ENCODE measurements at places on chromosomes 4 and X.
A peak's percentile ranks its signal among the peaks of the same experiment; 100 is the strongest.

DNA sequence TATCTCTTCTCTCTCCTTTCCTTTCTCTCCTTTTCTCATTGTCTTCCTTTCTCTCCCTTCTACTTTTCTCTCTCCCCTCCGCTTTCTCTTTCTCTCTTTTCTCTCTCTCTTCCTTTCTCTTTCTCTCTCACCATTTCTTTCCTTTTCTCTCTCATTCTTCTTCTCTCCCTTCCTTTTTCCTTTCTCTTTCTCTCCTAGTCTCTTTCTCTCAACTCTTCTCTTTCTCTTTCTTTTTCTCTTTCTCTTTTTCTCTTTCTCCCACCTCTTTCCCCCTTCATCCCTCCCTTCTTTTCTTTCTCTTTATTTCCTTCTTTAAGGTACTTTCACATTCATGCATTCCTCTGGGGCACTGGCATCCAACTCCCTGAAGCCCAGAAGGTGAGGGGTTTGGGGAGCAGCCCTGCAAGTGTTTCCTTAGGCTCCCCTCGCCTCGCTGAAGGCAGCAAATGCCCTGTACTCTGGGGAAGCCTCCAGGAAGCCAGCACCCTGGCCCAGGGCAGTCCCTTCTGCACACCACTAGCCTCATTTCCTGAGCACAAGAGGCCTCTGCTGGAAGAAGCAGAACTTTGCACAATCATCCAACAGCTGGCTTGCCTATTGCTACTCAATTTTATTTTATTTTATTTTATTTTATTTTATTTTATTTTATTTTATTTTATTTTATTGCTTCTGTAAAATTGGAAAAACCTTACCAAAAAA is 124.2 kb downstream of the NFKB1 start:
- peak; percentile 53 for DNase-seq

DNA sequence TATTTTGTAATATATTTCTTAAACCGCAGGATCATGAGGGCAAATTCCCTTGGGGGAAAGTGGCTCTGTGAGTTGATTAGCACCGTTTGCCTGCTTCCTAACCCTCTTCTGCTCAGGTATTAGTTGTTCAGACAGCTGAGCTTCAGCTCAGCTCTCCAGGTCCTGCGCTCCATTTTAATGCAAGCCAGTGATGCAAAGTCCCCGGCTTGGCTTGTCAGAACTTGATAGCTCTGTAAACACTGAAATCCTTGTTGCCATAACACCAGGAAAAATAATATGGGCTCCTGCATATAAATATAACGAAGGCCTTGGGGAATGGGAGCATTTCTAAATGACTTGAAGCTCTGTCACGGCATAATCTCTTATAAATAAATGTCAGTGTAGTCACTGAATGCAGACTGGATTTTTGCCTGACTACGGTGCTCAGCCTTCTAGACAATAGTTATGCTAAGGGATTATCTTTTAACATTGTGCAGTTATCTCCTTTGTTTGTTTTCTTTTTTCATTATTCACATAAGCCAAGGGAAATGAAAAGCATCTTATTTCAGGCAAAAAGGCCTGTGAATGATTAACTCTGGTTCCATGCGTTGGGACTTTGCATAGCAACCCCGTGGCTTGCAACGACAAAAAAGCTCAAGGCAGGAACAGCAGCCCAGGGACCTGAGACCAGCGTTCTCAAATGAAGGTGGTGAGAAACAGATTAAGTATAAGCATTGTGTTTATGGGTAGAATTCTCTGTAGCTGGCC is 253.2 kb downstream of the SPRY1 start:
- no peak for DNase-seq

DNA sequence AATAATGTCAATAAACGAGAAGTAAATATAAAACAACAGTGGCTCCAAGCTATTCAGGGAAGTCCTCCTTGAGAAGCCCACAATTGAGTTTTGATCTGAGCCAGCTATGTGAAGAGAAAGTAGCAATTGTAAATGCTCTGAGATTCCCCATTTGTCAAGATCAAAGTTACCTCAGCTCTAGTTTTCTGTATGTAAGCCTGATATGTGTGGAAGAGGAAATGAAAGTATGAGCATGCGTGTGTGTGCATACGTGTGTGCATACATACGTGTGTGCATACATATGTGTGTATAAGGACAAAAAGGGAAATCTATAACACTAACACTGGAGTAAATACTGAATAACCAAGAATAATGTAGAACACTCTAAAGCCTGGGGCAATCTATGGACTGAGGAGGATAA is 130.3 kb downstream of the SCFD2 start:
- DNase-seq = no peak

DNA sequence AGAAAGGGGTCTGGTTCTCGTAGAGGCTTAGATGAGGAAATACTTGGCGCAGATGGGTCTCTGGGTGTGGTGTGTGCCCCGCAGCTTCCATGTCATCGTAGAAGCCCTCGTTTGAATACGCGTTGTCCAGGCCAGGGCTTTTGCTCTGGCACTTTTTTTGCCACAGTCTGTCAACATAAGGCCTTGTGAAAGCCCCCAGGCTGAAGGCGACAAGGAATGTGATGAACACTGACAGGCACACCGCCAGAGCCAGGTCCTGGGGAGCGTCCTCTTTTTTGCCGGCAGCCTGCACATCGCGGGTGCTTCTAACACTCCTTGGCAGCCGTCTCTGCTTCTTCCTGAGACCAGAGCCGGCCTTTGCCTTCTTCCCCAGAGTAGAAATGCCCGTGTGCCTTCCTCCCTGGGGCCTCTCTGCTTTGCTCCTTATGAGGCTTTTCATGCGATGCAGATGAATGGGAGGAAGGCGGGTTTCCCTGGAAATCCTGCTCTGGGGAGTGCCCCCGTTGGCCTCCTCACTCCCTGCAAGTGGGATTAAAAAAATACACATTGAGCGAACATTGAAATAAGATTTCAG is 24.4 kb downstream of the LRRC66 start:
- no peak for DNase-seq

DNA sequence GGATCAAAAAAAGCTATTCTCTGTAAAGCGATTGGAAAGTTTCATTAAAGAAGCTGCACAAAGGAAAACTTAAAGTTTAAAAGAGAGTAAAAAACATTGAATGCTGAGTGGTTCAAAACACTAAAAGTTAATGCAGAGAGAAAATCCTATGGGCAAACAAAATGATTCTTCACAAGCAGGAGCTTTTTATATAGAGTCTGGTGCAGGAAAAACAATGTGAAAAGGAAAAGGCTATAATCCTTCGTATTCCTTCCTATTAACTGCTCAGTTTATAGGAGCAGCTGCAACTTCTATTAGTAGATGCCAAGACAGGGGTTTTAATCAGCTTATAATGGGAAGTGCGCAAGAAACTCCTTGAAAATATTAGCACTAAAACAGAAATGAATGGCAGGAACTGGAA is 100.7 kb downstream of the PDGFC start:
- no peak for DNase-seq

DNA sequence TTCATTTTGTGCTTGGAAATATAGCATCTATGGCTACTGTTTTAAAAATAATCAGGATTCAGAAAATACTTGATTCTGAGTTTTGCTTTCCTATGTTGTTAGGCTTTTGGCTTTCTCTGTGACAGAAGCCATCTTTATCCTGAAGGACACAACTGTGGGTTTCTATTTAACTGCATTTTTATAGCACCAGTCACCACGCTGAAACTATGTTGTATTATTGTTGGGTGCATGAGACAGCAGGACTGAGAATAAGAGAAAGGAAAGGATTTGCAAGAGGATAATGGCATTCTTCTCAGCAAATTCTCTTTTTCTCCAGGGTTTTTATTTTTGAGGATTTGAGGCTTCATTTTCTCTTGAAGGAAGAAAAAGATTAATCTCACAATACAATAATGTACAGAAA is 10.1 kb upstream of the NEUROG2 start:
- no peak for DNase-seq

DNA sequence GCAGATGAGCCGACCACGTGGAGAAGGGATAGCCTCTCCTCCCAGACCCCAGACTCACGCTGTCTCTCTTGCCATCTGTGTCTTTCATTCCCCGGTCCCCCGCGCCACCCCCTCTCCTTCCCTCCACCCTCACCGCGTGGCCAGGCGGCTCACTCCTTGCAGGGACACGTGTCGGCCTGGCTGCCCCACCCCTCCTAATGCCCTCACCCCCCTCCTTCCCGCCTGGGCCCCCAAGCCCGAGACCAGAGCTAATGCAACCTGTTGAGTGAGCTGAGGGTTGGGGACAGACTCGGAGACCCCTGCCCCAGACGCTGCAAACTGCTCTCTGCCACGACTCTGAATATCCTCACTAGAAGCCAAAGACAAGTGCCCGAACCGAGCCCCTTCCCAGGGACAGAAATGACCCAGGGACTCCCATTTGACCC is 1.8 kb downstream of the SLC38A5 start:
- DNase-seq = peak; percentile 16

GRCh38 chr4:57877047-57877458 is 766.9 kb upstream of the IGFBP7 start:
- no peak for DNase-seq

GRCh38 chr4:177802661-177803060 is 360.4 kb upstream of the AGA start:
- no peak for DNase-seq

- no peak for DNase-seq
Observed at GRCh38 chr4:184959786-184960185, 58.5 kb upstream of the HELT start.

- DNase-seq = no peak
Observed at GRCh38 chr4:109026588-109026987, 263.7 kb upstream of the ETNPPL start.

DNA sequence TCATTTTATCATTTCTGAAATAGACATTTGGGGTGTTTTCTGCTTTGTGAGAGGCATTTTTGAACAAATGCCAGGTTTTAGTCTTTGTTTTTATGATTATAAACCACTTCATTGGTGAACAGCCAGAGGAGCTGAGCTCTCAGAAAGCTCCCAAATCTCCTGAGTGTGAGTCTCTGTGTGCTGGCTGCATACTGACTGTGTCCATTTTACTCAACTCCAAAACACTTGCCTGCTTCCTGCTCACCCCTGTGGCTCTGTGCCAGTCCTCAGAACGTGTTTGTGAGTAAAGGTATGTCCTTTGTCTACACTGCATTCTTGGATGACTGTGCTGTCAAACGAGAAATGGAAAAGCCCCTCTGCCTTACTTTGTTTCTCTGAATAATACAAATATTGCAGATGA is 5.4 kb upstream of the LRAT start:
- no peak for DNase-seq

DNA sequence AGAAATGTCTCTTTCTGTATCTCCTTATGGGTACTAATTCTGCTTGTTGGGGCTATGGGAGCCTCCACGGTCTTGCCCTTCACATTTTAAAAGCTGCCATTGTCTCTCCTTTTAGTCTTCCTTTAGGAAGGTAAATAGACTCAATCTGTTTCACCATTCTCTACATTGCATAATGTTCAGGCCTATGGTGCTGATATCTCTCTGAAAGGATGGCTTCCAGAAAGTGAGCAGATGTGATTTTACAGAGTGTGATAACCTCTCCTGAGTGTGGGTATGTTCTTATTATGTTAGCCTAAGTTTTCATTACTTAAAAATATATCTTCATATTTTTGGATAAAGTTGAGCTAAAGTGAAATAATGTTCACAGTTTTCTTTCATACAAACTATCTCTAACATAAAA is 254.0 kb upstream of the PITX2 start:
- DNase-seq = no peak

DNA sequence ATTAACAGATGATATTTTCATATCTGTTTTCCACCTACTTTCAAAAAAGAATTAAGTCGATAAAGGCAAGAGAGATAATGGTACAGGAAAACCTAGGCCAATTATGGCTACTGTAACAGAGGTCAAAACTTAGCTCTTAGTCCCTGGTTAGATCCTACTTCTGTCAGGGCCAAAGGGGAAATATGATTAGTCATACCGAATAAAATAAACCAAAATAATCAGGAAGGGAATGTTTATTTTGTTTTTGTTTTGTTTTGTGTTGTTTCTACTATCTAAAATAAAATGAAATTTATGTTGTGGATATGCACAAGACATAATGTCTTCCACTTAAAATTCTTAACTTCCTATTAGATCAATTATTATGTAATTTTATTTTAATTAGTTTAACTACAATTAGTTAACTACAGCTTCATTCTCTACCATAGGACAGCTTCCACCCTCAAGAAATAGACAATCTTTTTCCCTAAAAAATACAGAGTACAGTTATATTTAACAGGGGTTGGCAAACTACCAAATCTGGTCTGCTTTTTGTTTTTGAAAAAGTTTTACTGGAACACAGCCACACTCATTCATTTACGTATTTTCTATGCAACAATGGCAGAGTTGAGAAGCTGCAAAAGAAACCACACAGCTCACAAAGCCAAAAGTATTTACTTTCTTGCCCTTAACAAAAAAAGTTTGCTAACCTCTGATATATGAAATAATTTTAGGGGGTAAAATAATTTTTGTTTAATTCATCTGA is 25.4 kb downstream of the TMEM47 start:
- no peak for DNase-seq

- no peak for DNase-seq
Observed at GRCh38 chr4:123217664-123218063, 178.9 kb upstream of the SPRY1 start.

- DNase-seq = no peak
Observed at GRCh38 chr4:10033191-10033881, 12.0 kb upstream of the SLC2A9 start.

DNA sequence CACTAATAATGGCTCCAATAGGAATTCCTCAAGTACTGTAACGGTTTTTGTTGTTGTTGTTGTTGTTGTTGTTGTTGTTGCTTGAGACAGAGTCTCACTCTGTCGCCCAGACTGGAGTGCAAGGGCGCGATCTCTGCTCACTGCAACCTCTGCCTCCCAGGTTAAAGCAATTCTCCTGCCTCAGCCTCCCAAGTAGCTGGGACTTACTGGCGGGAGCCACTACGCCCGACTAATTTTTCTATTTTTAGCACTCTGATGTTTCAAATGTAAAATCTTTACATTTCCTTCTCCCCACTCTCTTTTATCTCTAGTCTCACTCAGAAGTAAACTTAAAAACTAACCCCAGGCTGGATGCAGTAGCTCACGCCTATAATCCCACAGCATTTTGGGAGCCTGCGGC is 8.0 kb downstream of the ANKRD17 start:
- DNase-seq = no peak

DNA sequence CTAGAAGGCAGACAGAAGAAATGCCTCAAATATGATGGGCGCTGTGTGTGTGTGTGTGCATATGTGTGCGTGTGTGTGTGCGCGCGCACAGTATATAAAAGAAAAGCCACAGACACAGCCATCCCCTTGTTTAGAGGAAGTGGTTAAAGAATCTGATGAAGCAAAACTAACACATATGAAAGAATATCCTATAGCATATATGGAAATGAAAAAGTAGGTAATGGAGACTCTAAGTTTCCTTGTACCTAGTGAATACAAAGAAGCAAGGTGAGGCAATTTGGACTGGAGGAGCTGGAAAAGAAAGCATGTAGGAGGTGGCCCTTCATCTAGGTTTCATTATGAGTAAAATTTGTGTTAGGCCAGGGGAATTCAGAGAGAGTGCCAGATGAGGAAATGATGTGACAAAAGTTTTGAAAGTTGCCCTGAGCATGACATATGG is 58.6 kb upstream of the MCF2 start:
- DNase-seq = peak; percentile 4

DNA sequence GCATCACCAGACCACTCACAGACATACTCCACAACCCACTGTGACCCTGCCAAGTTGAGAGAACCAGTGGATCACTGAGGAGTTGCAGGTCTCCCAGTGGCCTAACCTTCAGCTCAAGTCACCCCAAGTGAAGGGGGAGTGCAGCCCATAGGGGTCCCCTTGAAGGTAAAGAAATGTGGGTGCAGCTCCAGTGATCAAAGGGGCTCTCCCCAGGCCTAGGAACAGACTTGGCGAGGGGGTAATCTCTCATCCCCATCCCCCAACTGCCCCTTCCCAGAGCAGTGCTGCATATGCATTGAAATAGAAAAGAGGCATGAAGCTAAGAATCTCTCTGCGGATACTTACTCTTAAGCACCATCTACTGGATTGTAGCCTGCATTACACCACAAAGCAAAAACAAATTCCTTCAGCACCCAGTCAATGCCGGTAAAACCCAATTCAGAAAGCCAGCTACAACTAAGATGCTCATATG is 27.0 kb downstream of the MAGEE1 start:
- no peak for DNase-seq

Measured in activated effector memory CD4-positive, alpha-beta T cell treated with Interleukin-2 at 50 U/mL for 16 hours (primary cell).